Activated CD4-positive, alpha-beta memory T cell treated with anti-CD3 and anti-CD28 coated beads for 36 hours (primary cell): ENCODE measurements at places on chromosomes 5 and 9. TPM values are rescaled to one million over a fixed set of nuclear protein-coding genes. Genes with fewer than 3 reads are reported as not detected.

IQGAP2 gene
- 92.7 TPM for total RNA-seq

SOHLH1 gene
- not detected for total RNA-seq

ZNF462 gene
- 0.61 TPM for total RNA-seq

NOXA1 gene
- 1.1 TPM for total RNA-seq

SLCO4C1 gene
- 0.38 TPM for total RNA-seq

SLC34A3 gene
- not detected for total RNA-seq

ABCA2 gene
- total RNA-seq = 22.9 TPM
